ENCODE measurements at places on chromosomes 2 and 18. TPM values are rescaled to one million over a fixed set of nuclear protein-coding genes. Genes with fewer than 3 reads are reported as not detected.

Gene FAM237A
- total RNA-seq = not detected

DNA sequence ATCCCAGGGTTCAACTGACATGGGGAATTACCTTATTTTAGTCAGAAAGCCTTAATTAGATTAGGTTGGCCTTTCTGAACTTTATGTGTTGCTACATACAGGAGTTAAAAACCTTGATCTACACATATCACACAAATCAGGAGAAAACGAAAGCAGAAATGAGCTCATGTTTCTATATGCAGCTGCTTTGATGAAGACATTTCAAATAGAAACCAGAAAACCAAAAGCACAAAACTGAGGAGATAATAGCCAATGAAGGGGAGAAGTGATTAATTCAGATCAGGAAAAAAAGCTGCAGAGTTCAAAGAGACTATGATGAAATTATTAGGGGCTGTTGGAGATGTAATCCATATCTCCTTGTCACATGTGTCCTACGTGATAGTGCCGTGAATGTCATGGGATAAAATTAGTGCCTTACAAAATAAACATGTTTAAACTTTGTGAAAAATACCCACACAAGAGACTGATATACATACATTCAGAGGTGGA lies 255.0 kb downstream of the CAMKMT start:
- no peak for ATAC-seq

DNA sequence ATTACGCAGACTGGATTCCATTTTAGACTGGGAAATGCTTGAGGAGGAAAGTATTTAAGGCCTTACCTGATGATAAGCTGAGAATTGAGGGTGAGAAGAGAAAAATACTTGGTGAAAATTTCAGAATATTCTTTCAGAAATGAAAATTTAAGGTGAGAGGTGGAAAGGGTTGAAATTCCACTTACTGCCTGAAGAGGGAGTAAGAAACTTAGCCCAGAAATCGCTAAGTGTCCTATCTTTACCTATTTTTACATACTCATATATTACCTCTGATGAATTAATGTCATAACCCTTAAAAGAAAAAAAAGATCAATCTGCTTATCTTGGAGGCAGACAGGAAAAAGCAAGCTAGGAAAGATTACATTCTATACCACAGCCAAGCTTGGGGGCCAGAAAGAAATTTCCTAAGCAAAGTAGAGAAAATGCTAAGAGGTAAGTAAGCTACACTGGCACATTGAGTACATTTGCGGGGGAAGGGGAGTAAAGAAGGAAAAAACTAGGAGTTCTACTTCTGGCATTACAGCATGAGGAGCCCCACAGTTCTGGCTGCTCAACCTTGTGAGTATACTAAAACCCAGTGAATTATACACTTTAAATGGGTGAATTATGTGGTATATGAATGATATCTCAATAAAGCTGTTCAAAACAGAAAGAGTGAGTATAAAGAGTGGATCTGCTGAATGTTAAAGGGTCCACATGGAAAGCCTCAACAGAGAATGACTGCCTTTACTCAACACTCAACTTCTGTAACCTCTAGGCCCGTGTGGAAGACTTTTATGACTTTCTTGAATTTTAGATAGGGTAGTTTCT lies 33.8 kb downstream of the SMC6 start:
- no peak for ATAC-seq

Gene CFAP210
- total RNA-seq = 0.84 TPM

GRCh38 chr2:235026649-235027557 lies 75.1 kb downstream of the SH3BP4 start:
- peak; percentile 19 for ATAC-seq

GRCh38 chr2:68108120-68108519 lies 45.3 kb upstream of the C1D start:
- ATAC-seq = no peak

GRCh38 chr2:84458551-84459017 lies 496 bp downstream of the SUCLG1 start:
- peak; percentile 32 for ATAC-seq

DNA sequence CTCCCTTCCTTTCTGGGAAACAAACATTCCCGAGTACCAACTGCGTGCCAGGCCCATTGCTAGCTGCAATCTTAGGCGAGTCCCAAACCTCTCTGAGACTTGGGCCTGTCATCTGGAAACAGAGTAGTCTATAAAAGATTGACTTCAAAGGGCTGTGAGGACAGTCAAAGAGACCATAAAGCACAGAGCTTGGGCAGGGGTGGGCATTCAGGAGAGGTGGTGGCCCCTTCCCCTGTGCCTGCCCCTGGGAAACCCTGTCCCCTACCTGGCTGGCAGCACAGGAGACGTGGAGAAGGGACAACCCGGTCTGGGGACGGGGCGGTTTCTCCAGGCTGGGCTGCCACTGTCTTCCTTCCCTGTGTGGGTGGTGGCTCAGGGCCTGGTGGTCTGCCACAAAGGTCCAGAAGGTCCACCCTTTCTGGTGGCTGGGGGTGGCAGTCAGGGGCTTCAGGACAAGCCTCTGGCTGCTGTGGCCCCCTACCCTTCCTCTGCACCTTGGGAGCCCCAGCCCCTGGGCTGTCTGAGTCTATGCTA lies 33.9 kb upstream of the FOSL2 start:
- ATAC-seq = no peak

Gene KHK
- 3.2 TPM for total RNA-seq

DNA sequence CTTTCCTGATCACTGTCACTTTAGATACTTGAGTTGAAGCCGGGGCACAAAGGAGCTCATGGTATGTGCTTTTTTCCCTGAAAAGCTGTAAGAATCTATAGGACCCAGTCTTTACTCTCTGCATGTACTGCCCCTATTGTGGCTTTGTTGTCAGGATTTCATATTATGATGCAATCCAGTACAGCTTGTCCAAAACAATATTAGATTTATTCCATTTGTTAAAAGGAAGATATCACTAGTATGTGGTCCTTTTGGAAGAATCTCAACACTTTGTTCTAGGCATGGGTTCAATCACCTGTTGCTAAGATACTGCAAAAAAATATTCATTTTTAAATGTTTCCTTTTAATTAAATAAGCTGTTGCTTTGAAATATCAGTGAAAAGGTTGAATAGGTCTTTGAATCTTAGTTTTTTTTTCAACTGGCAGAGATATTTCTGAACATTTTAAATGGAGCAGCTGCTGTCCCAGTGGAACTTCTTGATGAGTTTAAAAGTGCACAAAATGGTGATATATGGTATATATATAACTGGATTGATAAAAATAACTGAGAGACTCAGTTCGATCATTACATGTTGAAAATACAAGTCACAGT lies 256.6 kb upstream of the NT5C1B start:
- no peak for ATAC-seq

Gene SP140L
- 4.1 TPM for total RNA-seq

Gene CABLES1
- 0.56 TPM for total RNA-seq

- no peak for ATAC-seq
Observed at GRCh38 chr2:239304533-239305221, 96.1 kb downstream of the HDAC4 start.

GRCh38 chr18:28512357-28512756 lies 335.4 kb upstream of the CDH2 start:
- ATAC-seq = no peak

DNA sequence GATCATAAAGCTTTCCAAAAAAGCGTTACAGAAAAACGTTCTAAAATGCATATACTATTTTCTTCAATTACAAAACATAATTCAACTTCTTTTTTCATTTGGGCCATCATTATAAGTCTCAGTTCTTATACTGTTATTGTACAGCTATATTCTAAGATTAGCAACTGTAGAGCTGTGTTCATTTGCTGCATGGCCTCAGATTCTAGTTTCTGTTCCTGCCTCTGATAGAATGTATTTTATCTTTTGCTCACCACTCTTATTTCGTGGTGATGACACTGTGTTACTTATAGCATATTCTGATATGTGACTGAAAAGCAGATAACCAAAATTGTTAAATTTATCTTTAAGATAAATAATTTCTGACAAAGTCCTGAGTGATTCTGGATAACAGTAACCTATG lies 67.2 kb downstream of the PTRHD1 start:
- no peak for ATAC-seq

- no peak for ATAC-seq
Observed at GRCh38 chr2:67950919-67951318, 111.9 kb downstream of the C1D start.

DNA sequence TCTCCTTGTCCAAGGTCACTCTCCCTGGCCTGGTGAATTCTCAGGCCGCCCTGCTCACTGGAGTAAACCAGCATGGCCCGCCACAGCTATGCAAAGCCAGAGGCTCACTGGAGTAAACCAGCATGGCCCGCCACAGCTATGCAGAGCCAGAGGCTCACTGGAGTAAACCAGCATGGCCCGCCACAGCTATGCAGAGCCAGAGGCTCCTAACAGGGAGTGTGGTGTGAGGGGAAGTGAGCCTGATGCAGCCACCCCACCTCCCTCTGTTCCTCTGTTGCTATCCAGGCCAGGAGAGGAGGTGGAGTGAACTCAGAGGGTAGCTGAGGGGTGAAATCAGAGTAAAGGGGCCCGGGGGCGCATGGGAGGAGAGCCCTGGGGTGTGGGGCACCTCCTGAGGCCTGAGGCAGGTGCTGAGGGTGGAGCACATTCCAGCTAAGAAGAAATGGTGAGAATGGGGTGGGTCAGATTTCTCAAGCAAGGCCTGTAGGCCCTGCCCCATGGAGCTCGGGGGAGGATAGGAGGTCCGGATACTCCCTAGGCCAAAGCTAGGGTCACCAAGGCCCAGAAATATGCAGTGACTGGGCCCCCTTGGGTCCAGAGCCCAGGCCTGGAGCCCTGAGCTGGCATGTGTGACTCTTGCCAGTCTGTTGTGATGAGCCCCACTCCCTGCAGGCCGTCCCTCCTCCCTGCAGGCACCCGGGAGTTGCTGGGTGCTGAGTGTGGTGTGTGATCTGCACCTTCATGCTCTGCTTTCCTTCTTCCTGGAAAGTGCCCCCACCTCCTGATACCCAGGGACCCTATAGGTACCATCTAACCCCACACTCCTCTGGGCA lies 1.5 kb downstream of the ATP6V1B1 start:
- ATAC-seq = peak; percentile 79

DNA sequence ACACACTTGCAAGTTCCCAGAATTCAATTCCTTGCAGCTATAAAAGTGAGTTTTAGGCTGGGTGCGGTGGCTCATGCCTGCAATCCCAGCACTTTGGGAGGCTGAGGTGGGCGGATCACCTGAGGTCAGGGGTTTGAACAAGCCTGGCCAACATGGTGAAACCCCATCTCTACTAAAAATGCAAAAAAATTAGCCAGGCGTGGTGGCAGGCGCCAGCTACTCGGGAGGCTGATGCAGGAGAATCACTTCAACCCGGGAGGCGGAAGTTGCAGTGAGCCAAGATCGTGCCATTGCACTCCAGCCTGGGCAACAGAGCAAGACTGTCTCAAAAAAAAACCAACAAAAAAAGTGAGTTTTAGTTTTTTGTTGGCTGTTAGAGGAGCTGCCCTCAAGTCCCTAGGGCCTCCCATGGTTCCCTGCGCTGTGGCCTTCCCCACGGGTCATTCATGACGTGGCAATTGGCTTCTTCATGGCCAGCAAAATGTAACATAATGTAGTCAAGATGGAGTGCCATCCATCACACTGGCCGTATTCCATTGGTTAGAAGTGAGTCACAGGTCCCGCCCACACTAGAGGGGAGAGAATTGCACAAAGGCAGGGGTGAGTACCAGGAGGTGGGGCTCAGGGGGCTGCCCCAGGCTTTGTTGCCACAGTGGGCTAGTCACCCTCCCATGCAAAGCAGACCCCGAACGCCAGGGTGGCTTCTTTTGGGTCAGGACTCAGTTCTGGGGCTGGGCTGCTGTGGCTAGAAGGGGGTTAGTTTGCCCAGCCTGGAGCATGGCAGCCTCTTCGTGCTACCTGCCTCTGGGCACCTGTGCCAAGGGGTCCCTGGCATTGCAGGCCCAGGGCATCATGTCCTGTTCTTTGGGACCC lies 37.7 kb upstream of the INHBB start:
- ATAC-seq = no peak

Gene ADAM23
- total RNA-seq = 11.4 TPM

Gene CRYBA2
- 0.81 TPM for total RNA-seq

DNA sequence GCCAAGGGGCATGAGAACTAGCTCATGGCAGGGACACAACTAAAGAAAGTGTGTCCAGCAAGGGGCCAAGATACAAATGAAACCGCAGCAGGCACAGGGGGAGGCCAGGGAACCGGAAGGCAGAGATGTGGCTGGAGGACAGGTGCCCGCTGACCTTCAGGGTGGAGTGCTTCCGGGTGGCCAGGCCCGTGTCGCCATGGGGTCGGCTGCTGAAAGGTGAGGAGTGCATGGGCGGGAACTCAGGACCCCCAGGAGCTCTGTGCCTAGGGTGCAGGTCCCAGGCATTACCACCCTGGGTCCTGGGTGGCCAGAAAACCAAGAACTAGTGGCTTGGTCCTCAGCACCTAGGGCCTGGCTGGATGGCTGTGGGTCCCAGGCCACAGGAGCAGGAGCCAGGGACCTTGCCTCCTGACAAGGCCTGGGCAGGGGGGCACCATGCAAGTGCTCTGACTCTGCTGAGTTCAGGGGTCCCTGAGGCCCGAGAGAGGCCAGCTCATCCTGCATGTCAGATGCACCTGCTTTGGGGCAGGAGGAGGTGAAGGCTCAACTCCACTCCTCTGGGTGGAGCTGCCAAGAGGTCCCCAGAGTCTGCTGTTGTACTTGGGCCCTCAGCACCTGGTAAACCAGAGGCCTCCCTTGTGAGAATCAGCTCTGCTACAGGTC lies 50.9 kb downstream of the CENPO start:
- ATAC-seq = no peak

DNA sequence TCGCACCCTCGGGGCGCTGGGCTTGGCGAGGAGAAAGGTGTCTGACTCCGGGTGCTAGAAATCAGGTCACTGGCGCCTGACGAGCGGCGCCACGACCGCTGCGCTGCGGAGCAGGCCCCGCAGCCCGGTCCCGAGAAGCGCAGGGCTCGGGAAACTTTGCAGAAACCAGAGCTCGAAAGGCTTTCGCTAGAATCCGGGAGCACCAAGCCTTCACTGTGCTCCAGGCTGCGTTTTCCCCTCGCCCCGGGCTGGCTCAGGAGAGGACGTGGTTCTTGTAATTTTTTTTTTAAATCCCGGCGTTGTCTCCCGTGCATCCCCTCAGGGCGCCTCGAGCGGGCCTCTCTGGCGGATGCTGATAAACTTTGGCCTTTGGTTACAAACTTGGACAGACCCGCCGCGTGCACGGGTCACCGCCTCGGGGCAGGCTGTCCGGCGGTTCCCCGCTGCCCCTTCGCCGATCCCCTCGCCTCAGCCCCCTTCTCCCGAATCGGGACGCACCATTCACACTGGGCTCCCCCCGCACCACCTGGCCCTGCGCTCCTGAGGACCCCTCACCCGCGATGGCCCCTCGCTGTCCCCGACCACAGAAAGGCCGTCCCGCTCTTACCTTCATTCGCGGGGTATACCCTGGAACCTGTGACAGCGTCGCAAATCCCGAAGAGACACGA lies 419 bp downstream of the EPHA4 start:
- ATAC-seq = peak; percentile 13

DNA sequence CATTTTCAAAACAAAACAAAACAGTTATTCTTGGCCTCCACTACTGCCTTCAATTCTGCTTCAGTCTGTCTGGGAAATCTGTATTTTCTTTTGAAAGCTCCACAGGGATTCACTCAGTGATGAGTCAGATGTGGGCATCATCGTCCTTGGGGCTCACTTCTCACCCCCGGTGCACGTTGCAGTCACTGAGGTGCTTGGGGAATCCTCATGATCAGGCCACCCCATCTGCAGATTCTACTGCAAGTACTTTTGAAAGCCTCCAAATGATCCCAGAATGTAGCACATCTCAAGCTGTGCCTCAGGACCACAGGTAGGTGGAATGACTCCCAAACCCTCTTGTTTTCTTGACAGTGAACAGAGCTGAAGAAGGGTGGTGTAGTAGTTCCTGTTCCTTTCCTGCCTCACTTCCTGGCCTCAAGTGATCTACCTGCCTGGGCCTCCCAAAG lies 34.3 kb downstream of the LPIN2 start:
- ATAC-seq = no peak

Gene DAW1
- 0.16 TPM for total RNA-seq

GRCh38 chr2:37902991-37903390 lies 22.1 kb upstream of the RMDN2 start:
- ATAC-seq = no peak

All from motor neuron (in vitro differentiated cells).